ENCODE measurements at places on chromosomes 7 and 10. TPM values are rescaled to one million over a fixed set of nuclear protein-coding genes. Genes with fewer than 3 reads are reported as not detected.

MBLAC1 gene
- total RNA-seq, result 1.5 TPM

FHIP2A gene
- total RNA-seq, result 47.1 TPM

NPY4R gene
- not detected for total RNA-seq

MBL2 gene
- not detected for total RNA-seq

GPR15LG gene
- total RNA-seq, result not detected

RET gene
- total RNA-seq, result 0.63 TPM

NRP1 gene
- 1.2 TPM for total RNA-seq

LIPJ gene
- total RNA-seq, result not detected

PLPP4 gene
- total RNA-seq, result not detected

TRIM73 gene
- total RNA-seq, result 4.7 TPM

LRRD1 gene
- total RNA-seq, result 0.10 TPM

RAB19 gene
- 1.5 TPM for total RNA-seq

YWHAG gene
- 23.5 TPM for total RNA-seq

BZW2 gene
- 21.3 TPM for total RNA-seq

METTL27 gene
- total RNA-seq, result not detected

SPDYE5 gene
- not detected for total RNA-seq

PON1 gene
- not detected for total RNA-seq

BMPER gene
- total RNA-seq, result 0.21 TPM

IKZF1 gene
- 231 TPM for total RNA-seq

RBP3 gene
- total RNA-seq, result not detected

GCK gene
- 0.21 TPM for total RNA-seq

FAM25C gene
- not detected for total RNA-seq

ITIH5 gene
- total RNA-seq, result 0.10 TPM

LIMK1 gene
- total RNA-seq, result 15.2 TPM

NRAP gene
- not detected for total RNA-seq

EPO gene
- not detected for total RNA-seq

TRIM56 gene
- total RNA-seq, result 10.4 TPM

CCDC71L gene
- 34.5 TPM for total RNA-seq

WNT16 gene
- total RNA-seq, result 0.21 TPM

KCNH2 gene
- 0.94 TPM for total RNA-seq

CYP3A4 gene
- total RNA-seq, result not detected

ENTPD1 gene
- total RNA-seq, result 30.1 TPM

FAM131B gene
- 0.84 TPM for total RNA-seq

FRMPD2 gene
- not detected for total RNA-seq
